Eye (tissue), 1 donor: ENCODE measurements at places on chromosomes 2 and 18.
A peak's percentile ranks its signal among the peaks of the same experiment; 100 is the strongest.

DNA sequence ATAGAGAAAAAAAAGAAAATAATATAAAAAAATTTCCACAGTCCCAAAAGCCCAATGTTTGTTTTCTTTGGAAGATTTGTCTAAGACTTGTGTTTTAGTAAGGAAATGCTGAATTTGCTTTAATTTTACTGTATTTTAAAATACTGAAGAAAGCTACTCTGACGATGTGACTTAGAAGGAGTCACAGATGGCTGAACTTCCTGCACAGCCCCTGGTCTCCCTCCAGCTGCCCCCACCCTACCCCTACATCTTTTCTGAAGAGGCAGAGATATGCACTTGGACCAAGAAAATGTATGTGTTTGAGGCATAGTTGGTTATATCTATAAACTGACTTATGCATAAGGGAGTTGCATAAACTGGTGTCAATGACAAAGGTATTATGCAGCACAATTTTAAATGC, 172.3 kb downstream of the CDH2 start:
- DNase-seq: no peak

- no peak for DNase-seq
Measured at GRCh38 chr2:176421297-176422050, 152.2 kb downstream of the MTX2 start.

DNA sequence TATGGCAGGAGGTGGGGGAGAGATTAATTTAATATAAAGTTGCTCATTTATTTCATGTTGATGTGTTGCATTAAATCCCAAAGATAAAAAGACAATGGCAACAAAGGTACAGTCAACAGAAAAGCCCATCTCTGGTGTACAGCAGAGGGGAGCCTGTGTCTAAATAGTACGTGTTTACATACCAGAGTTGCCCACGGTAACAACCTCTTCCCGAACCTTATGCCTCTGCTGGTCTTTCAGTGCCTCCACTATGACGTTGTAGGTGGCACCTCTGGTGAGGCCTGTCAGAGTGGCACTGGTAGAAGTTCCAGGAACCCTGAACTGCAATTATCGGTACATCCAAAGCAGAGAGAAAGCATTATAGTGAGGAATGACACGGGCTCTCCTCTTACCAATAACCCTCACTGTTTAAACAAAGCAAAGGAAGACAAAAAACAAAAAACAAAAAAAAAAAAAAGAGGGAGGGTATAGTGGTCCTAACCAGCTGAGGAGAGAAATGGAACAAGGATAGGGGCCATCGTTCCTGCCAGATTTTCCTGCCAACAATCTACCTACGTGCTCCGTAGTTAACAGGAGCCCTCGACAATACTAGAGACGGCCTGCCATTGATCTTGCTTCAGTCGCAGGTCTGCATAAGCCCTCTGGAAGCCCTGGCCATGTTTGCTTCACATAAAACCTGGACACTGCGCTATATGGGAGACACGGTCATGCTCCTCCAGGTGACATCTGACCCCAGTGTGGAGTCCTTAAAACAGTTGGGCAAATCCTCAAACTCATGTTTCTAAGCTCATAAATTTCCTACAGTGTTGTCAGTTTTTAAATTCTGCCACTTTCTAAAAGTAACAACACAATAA, 58.5 kb downstream of the ATIC start:
- DNase-seq: no peak

DNA sequence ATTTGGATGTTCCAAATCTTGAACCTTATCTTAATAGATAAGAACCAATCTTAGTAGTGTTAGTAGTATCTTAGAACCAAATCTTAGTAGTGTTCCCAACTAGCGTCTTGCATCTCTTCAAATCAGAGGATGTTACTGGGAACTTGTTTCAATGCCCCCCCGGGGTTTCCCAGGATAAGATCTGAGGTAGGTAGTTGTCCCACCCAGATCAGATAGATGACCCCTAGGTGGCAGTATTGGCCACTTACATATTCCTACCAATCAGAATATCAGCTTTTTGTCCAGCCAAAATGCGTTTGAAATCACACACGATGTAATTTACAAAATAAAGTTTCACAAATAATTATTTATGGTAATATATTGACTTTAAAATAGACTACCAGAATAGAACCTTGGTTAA, 314.8 kb downstream of the MBD2 start:
- DNase-seq: no peak

DNA sequence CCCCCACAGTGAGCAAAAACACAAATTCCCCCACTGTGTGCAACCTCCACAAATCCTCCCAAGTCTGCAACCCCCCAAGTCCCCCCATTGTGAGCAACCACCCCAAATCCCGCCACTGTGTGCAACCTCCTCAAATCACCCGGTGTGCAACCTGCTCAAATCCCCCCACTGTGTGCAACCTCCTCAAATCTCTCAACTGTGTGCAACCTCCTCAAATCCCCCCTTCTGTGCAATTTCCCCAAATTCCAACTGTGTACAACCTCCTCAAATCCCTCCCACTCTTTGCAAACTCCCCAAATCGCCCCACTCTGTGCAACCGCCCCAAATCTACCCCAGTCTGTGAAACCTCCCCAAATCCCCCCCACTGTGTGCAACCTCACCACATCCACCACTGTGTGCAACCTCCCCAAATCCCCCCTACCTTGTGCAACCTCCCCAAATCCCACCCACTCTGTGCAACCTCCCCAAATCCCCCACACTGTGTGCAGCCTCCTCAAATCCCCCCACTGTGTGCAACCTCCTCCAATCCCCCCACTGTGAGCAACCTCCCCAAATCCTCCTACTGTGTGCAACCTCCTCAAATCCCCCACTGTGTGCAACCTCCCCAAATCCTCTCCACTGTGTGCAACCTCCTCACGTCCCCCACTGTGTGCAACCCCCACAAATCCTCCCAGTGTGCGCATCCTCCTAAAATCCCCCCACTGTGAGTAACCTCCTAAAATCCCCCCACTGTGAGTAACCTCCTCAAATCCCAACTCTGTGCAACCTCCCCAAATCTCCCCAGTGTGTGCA, 115.2 kb downstream of the TPO start:
- DNase-seq: no peak

DNA sequence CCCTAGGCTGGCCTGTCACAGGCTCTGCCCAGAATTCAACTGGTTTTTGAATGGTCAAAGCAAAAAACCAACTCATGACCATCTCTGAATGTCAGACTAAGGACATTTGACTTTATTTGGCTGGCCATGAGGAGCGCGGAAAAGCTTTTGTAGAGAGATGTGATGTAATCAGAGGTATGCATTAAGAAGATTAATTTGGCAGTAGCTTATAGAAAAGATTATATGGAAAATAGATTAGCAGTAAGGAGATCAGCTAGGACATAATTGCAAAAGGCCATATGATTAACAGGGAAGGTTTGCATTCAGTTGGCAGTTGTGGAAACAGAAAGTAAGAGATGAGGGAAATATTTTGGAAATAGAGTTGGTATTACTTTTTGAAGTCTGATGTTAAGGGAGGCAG, 12.3 kb upstream of the TTR start:
- no peak for DNase-seq

DNA sequence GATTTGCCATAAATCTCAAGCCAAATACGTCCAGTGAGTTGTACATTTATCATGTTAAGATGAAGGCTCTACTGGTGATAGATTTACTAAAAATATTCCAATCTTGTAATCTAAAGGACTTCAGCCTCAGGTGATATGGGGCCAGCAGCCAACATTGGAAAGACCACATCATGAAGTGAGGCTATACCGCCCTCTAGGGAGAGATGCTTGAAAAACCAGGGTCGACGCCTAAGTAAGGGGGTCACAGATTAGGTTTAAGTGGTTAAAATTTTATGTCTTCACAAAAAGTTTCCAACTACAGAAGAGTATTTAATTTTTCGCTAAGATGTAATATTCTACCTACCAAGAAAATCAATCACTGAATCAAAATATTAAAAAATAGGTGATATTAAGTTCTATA, 33.3 kb downstream of the DOCK10 start:
- no peak for DNase-seq

DNA sequence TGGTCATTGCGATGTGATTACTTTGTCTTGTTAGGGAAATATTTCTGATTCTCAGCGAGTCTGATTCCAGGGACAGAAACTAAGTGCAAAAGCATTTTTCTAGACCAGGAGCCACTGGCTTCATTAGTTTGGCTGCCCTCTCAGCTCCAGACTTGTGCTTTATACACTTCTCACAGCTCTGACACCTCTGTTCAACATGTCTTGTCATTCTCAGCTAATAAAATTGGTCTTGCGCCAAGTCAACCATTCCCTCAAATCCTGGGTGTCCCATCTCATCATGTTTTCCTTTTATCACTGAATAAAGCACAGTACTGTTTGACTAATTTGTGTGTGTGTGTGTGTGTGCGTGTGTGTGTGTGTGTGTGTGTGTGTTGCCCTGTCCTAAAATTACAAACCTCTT, 215.5 kb upstream of the EPHA4 start:
- peak; percentile 55 for DNase-seq

DNA sequence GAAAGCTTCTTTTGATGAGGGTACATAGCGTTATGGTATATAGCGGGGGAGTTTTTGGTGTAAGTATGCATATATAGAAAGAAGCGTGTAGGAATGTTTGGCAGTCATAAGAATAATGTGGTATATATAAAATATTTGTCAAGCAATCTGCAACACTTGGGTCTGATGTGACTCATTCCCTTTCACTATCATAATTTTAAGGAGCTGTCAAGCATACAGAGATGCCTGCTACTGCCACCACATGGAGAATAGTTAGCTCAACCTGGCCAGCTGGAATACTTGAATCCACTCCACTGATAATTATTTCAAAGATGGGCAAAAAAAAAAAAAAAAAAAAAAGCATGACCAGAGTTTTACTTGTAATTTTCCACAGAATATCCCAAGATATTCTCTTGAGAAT, 559.8 kb upstream of the REG3G start:
- no peak for DNase-seq
